Nephron progenitor cell (in vitro differentiated cells): ENCODE measurements at places on chromosomes 5 and 9.

DNA sequence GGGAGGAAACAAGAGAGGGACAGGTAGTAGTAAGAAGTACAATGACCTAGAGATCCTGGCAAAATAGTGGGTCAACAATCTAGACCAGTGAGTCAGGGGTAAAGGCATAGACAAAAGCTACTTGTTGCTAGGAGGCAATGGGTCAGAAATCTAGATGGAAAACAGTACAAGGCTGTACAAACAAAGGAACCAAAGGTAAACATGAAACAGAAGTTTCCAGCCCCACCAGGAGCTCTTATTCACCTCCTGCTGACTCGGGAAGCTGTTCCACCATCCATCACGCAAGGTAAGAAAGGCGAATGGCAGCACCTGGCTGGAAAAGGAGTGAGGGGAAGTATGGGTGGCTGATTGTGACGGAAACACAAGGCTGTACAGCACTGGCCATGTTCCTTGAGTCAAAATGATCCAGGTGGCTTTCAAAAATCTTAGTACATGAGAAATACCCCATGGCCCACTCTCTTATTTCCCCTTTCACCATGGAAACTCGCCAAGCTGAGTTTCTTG, 70.5 kb upstream of the RAI14 start:
- H3K27me3 ChIP-seq: peaks cover 5% of the 10 kb centered on the region
- H3K27ac ChIP-seq: peak overlapping the region; percentile 12
- H3K4me1 ChIP-seq: peaks cover 34% of the 10 kb centered on the region
- DNase-seq: no peak

GRCh38 chr5:69444127-69444754, 29.3 kb downstream of the MARVELD2 start:
- peaks cover 2% of the 10 kb centered on the region for H3K27me3 ChIP-seq
- H3K4me1 ChIP-seq: no peaks in the 10 kb centered on the region
- H3K36me3 ChIP-seq: no peaks in the 10 kb centered on the region
- H3K4me3 ChIP-seq: no peak overlapping the region
- no peak overlapping the region for H3K27ac ChIP-seq
- DNase-seq: no peak

DNA sequence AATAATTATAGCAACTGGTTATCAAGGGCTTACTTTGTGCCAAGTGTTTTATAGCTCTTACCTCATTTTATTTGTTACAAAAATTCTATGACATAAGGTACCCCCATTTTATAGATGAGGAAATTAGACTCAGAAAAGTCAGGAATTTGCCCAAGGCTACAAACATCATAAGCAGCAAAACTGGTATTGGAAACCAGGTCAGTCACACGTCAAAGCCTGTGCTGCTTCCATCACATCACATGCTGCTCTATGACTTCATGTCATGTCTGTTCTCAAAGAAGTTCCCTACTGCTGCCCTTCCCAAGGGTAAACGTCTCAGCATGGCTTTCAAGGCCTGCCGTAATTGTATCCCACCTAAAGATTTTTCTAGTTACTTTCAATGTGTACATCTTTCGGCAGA, 6.9 kb upstream of the KIF2A start:
- no peak for DNase-seq
- H3K4me1 ChIP-seq: peaks cover 8% of the 10 kb centered on the region
- no peaks in the 10 kb centered on the region for H3K36me3 ChIP-seq
- no peak overlapping the region for H3K27ac ChIP-seq
- peaks cover 3% of the 10 kb centered on the region for H3K27me3 ChIP-seq

DNA sequence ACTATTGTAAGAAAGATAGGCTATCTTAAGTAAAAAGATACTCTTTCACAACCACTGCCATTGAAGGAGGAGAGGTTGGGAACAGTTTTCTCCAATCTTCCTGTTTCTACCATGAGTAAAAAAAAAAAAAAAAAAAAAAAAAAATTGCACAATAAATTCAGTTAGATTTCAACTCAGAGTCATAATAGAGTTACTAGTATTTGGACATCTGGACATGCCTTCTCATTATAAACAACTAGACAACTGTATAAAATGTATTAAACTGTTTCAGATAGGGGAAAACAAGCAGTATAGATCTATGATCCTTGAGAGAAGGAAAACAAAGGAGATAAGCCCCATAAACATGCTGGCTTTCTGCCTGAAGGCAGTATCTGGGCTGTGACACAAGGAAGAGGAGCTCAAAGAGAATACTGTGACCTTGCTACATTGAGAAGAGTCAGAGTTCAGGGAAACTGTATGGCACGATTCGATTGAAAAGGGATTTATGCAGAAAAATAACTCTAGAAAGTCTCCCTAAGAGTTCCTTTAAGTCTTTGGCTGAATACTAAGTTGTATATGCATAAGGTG, 249.2 kb upstream of the POU5F2 start:
- H3K36me3 ChIP-seq: peaks cover 10% of the 10 kb centered on the region
- H3K4me1 ChIP-seq: peaks cover 8% of the 10 kb centered on the region
- H3K27me3 ChIP-seq: no peaks in the 10 kb centered on the region
- DNase-seq: no peak
- H3K27ac ChIP-seq: no peak overlapping the region

DNA sequence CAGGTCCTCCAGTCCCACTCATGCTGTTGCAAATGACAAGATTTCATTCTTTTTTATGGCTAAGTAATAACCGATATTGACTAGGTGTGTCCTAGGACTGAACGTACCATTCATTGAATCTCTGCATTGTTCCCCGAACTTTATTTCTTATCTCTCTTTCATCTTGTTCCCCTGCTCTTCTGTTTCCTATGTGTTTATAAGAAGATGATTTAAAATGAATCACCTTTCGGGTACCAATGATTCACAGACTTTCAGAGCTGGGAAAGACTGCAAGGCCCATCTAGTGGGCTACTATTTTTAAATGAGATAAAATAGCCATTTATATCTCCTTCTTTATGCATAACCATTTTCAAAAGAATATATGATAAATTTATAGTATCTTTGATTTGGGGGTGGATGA, 133.0 kb downstream of the CDH18 start:
- DNase-seq: no peak
- H3K4me3 ChIP-seq: no peak overlapping the region
- H3K4me1 ChIP-seq: no peaks in the 10 kb centered on the region
- H3K27me3 ChIP-seq: no peaks in the 10 kb centered on the region

GRCh38 chr9:129278391-129279237, 100.6 kb upstream of the IER5L start:
- no peak for DNase-seq
- peaks cover 16% of the 10 kb centered on the region for H3K27me3 ChIP-seq
- H3K27ac ChIP-seq: peak overlapping the region; percentile 74
- peak overlapping the region; percentile 18 for H3K4me3 ChIP-seq
- peaks cover 77% of the 10 kb centered on the region for H3K4me1 ChIP-seq

GRCh38 chr5:119743927-119744326, 114.6 kb downstream of the FAM170A start:
- H3K4me3 ChIP-seq: no peak overlapping the region
- H3K36me3 ChIP-seq: no peaks in the 10 kb centered on the region
- H3K27ac ChIP-seq: peak overlapping the region; percentile 64
- DNase-seq: peak; percentile 4

GRCh38 chr9:8014997-8015682, 215.6 kb upstream of the DMAC1 start:
- no peaks in the 10 kb centered on the region for H3K36me3 ChIP-seq
- H3K27me3 ChIP-seq: peaks cover 4% of the 10 kb centered on the region
- no peak overlapping the region for H3K4me3 ChIP-seq
- no peaks in the 10 kb centered on the region for H3K4me1 ChIP-seq
- DNase-seq: no peak

GRCh38 chr9:126614455-126615244, 922 bp downstream of the LMX1B start:
- H3K4me3 ChIP-seq: peak overlapping the region; percentile 84
- DNase-seq: peak; percentile 41
- peaks cover 65% of the 10 kb centered on the region for H3K4me1 ChIP-seq
- H3K27ac ChIP-seq: no peak overlapping the region

GRCh38 chr5:174187481-174187880, 142.0 kb downstream of the NSG2 start:
- no peak overlapping the region for H3K4me3 ChIP-seq
- no peak for DNase-seq
- peaks cover 63% of the 10 kb centered on the region for H3K4me1 ChIP-seq
- peaks cover 11% of the 10 kb centered on the region for H3K27me3 ChIP-seq
- no peaks in the 10 kb centered on the region for H3K36me3 ChIP-seq

DNA sequence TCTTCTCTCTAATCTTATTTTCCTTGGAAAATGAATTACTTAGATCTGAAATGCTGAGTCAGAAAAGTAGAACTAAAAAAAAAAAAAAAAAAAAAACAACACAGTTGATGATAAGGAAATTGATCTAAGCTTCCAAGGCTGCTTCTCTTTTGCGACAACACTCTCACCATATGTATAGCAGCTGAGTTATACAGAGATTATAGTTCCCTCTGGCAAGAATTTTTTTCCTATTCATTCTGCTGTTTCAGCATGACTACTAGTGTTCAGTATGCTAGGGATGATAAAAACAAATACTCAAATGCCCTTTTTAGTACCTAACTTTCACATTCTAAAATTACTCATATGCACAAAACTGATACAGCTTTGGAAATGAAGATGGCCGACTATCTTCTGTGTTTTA, 267.3 kb downstream of the MLLT3 start:
- H3K27me3 ChIP-seq: no peaks in the 10 kb centered on the region
- H3K36me3 ChIP-seq: peaks cover 61% of the 10 kb centered on the region
- H3K4me1 ChIP-seq: peaks cover 80% of the 10 kb centered on the region
- no peak overlapping the region for H3K4me3 ChIP-seq

DNA sequence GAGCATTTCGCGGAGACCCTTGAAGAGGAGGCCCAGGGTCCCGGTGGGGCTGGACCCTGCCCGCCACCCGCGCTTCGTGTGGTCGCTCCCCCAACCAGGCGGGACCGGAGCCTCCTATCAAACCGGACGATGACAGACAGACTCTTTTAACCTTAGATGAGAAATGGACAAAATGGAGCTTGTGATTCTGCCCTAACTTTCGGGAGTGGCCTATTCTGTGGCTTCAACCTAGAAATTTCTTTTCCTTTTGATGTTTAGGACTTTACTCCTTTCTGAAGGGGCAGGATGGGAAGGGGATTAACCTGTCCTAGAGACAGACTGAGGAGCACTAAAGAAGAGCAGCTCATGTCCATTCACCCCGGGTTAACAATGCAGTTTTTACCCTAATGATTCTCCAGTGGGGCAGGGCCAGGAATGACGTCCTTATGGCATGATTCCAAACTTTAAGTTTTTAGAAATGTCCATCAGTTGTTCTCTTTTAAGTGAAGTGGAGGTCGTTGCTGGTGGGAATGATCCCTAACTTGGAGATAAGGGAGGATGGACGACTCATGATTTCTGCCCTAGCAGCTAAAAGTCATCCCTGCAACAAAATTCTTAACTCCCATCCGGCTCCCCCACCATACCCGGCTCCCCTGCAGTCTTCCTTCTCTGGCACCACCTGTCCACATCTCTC, 1.0 kb downstream of the NIPSNAP3A start:
- peak overlapping the region; percentile 54 for H3K27ac ChIP-seq
- peaks cover 8% of the 10 kb centered on the region for H3K27me3 ChIP-seq
- DNase-seq: no peak
- peaks cover 29% of the 10 kb centered on the region for H3K4me1 ChIP-seq

DNA sequence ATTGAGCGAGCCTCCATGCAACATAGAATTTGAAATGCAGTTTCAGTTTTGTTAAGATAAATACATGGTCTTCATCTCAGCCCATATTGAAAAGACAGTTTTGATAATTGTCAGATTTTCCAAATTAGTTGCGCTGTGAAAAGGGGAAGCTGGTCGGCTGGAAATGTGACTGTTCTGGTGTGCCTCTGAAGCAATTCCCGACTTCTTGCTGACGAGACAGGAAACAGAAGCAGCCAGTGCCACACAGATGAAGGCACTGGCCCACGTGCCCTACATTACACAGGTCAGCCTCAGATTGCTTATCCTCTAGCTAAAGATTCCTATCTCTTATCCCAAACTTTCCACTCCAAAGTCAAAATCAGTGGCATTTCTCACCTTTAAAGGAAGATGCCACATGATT, 214.1 kb upstream of the TLE4 start:
- H3K36me3 ChIP-seq: no peaks in the 10 kb centered on the region
- no peak overlapping the region for H3K4me3 ChIP-seq
- no peak for DNase-seq
- H3K27ac ChIP-seq: no peak overlapping the region
- peaks cover 15% of the 10 kb centered on the region for H3K4me1 ChIP-seq
- H3K27me3 ChIP-seq: peaks cover 3% of the 10 kb centered on the region

- peaks cover 5% of the 10 kb centered on the region for H3K27me3 ChIP-seq
- no peaks in the 10 kb centered on the region for H3K36me3 ChIP-seq
- peaks cover 11% of the 10 kb centered on the region for H3K4me1 ChIP-seq
- DNase-seq: peak; percentile 38
Measured at GRCh38 chr5:137822158-137822764, 45.4 kb upstream of the MYOT start.

DNA sequence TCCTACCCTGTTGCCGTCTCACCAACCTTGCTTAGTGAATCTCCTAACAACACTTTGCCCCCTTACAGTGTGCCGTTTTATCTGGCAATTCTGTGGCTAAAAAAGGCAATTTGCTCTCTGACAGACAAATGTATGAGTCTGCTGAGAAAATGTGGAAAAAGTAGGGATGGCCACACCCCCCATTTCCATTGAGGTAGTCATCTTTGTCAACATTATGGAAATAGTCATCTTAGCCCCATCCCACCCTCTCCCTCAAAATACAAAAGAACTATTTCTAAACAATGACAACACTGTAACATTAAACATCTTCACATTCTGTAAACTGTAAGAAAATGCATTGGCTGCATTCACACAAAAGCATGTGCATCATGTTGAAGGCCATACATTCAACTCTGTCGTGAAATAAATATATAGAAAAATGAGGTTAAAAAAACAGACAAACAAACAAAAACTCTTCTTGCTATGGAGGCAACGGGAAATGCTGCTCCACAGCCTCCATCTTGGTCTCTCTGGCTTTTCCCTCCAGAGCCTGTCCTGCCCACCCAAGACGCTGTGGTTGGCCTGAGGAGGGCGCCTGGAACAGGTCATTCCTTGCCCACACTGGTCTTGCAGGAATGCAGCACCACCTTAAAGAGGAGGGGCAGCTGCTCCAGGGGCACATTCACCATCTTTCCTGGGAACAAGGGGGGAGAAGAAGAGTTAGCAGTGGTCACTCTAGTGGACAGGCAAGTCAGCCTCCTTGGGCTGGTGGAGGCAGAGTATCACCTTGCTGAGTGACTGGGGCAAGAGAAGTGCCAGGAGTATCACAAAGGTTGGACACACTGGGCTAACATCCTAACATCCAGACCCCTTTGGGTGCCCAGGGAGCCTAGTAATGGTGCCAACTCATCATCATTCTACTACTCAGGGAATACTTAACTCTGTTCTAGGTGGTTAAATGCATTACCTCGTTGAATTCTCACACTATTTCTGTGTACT, 15.2 kb upstream of the NR5A1 start:
- H3K4me3 ChIP-seq: no peak overlapping the region
- no peak for DNase-seq
- no peaks in the 10 kb centered on the region for H3K4me1 ChIP-seq

DNA sequence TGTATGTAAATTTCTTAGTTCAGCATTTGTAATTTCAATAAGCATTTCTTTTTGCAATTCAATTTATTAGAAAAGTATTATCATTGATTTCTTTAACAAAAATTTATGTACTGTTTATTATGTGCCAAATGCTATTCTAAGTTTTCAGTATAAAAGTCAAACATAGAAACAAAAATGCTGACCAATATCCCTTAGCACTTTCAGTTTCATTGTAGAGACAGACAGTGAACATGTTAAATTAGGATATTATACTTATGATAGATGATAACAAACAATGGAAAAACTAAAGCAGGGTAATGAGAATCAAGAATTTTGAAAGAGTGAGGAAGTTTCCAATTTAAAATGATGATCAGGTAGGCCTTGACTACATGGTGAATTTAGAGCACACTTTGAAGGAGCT, 1106.0 kb downstream of the TAF11L14 start:
- H3K4me1 ChIP-seq: peaks cover 14% of the 10 kb centered on the region
- peaks cover 4% of the 10 kb centered on the region for H3K27me3 ChIP-seq
